ENCODE measurements at places on chromosomes 13 and 19.

DNA sequence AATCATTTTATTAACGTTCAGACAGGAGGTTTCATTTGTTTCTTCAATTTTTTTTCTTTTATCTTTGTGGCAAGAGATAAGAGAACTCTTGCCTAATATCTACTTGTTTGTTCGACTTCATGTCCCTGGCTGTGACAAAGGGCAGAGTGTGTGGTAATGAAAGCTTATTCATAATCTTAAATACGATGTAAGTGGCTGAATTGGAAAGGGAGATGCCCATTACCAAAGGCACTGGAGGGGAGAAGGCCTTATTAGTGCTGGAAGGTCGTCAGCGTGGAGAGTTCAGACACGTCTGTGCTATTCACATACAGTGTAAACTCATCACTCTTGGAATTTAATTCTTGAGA, 54.0 kb downstream of the RFC3 start:
- H3K4me1 ChIP-seq = no peaks in the 10 kb centered on the region
- H3K4me3 ChIP-seq = no peak overlapping the region
- H3K27me3 ChIP-seq = no peaks in the 10 kb centered on the region
- H3K36me3 ChIP-seq = peaks cover 4% of the 10 kb centered on the region

DNA sequence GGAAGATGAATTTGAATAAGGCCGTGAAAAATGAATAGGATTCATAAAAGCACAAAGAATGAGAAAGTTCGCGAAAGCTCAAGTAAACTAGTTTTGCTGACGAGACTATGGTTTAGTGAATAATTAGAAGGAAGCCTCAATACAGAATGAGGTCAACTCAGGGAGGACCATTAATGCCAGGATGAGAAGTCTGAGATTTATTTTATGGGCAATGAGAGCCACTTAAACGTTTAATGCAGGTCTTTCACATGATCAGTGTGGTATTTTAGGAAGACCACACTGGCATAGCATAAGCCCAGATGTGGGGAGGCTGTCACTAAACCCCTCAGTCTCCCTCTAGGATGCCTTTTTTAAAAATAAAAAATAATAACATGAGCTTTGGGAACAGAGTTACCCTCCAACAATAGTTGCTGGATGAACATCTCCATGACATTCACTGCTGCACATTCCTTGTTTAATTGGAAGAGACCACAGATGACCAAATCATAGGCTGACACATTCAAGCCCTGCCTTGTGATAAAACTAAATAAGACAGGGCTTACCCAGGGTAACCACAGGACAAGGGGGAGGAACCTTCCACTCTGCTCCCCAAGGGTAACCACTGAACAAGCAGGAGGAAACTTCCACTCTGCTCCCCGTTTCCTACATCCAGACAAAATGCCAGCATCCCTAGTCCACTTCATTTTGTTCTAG, 43.6 kb upstream of the LSM14A start:
- H3K27me3 ChIP-seq = peaks cover 4% of the 10 kb centered on the region
- H3K4me3 ChIP-seq = no peak overlapping the region

GRCh38 chr13:113137691-113138298, 15.2 kb downstream of the F10 start:
- no peak for DNase-seq
- no peak overlapping the region for H3K4me3 ChIP-seq
- no peaks in the 10 kb centered on the region for H3K4me1 ChIP-seq
- no peaks in the 10 kb centered on the region for H3K36me3 ChIP-seq
- H3K27ac ChIP-seq = no peak overlapping the region

- no peaks in the 10 kb centered on the region for H3K4me1 ChIP-seq
- no peaks in the 10 kb centered on the region for H3K36me3 ChIP-seq
- peaks cover 4% of the 10 kb centered on the region for H3K27me3 ChIP-seq
- H3K27ac ChIP-seq = no peak overlapping the region
Measured at GRCh38 chr13:98721825-98722510, 30.5 kb downstream of the SLC15A1 start.

DNA sequence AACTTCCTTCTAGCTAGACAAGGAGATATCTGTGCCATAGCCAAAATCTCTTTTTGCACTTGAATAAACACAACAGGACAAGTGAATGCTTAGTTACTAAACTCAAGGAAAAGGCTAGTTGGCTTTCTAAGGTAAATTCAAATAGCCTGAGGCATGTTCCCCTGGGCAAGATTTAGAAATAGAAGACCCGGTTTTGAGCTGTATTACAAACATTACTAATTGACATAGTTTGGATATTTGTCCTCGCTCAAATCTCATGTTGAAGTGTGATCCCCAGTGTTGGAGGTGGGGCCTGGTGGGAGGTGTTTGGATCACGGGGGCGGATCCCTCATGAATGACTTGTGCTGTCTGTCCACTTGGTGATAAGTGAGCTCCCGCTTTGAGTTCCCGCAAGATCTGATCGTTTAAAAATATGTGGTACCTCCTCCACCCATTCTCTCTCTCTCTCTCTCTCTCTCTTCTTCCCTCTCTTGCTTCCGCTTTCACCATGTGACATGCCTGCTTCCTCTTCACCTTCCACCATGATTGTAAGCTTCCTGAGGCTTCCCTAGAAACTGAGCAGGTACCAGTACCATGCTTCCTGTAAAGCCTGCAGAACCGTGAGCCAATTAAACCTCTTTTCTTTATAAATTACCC, 3.9 kb upstream of the KBTBD6 start:
- no peaks in the 10 kb centered on the region for H3K27me3 ChIP-seq
- peaks cover 4% of the 10 kb centered on the region for H3K36me3 ChIP-seq
- no peak overlapping the region for H3K27ac ChIP-seq
- H3K4me3 ChIP-seq = no peak overlapping the region

Data from activated CD8-positive, alpha-beta T cell treated with anti-CD3 and anti-CD28 coated beads, Interleukin-2, amount 10 ng/mL, durations not matched to agents 7 days and 5 days (primary cell).